Kasumi-1 (cell line): ENCODE measurements at places on chromosomes 11 and 22.

DNA sequence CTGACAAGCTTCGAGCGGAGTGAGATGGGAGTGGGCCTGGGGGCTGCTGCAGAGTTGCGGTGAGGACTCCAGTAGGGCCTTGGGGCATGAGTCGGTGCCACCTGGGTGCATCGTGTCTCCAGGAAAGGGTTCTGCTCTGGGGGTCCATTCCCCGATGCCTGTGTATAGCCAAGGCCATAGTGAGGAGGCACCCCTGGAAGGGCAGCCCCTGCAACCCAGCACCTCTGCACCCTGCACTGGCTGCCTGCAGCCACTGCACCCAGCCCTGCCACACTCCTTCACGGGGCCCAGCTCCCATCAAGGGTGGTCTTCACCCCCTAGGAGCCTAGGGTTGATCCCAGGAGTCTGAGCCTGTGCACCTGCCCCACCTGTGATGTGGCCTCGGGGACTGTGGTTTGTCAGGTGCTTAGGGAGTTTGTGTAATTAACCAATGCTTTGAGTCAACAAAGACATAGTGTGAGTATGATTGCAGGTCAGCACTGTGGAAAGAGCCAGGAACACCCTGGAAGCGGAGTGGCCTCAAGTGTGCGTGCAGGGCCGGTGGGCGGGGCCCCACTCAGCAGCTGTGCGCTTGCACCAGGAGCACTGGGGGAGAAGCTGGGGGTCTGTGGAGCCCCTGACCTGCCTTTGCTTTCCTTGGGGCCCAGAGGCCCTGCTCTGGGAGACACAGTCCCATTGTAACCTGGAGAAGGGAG, 1299.3 kb downstream of the BRD1 start:
- DNase-seq, result no peak

DNA sequence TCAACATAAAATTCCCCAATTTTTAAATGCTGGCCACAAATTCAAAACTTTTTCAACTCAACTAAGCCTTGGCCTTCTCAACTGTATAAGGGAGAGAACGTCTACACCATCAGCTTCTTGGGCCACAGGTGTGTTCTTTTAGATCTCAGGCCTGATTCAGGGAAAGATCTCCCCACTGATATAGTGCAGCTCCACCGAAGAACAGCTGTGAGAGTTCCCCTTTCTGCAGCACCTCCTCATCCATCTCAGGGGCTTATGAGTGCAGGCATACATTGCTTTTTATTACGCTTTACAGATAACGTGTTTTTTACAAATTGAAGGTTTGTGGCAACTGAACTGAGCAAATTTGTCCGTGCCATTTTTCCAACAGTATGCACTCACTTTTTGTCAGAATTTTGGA, 8.0 kb upstream of the CD82 start:
- DNase-seq, result no peak

DNA sequence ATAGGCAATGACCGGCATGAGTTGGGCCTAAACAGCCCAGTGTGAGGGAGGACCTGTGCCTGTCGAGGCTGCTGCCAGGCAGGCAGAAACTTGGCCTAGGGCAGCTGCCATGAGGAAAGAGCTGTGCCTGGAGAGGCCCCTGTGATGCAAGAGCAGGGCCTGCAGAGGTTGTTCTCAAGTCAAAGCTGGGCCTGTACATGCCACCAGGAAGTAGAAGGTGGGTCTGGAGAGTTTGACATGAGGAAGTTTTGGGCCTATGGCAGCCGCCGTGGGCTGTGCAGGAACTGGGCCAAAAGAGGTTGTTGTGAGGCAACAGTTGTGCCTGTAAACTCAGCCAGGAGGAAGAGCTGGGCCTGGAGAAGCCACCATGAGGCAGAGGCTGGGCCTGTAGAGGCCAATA, 43.2 kb downstream of the OR4C45 start:
- peak; percentile 42 for DNase-seq

DNA sequence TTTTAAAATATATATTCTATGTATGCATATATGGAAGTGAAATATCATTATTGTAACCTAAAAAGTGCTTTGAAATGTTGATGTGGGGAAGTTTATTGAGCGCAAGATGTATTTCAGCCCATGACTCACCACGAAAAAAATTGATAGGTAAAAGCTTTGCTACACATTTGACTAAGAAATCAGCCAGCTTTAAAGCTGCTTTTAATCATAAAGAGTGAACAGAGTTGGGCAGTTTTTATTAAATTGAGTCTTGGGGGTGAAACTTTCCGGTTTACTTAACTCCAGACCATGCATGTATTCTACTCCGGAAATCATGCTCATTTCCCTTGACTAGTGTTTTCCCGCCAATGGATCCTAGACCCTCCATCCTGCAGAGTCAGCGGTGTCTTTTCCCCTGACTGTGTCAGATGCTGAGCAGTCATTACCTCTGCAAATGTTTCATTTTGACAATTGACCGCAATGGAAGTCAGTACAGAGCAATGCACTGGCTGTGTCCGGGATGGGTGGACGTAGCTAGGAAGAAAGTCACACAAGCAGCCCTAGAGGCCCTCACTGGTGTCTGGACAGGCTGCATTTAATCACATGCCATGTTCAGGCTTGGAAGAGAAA, 47.2 kb upstream of the MPEG1 start:
- no peak for DNase-seq

DNA sequence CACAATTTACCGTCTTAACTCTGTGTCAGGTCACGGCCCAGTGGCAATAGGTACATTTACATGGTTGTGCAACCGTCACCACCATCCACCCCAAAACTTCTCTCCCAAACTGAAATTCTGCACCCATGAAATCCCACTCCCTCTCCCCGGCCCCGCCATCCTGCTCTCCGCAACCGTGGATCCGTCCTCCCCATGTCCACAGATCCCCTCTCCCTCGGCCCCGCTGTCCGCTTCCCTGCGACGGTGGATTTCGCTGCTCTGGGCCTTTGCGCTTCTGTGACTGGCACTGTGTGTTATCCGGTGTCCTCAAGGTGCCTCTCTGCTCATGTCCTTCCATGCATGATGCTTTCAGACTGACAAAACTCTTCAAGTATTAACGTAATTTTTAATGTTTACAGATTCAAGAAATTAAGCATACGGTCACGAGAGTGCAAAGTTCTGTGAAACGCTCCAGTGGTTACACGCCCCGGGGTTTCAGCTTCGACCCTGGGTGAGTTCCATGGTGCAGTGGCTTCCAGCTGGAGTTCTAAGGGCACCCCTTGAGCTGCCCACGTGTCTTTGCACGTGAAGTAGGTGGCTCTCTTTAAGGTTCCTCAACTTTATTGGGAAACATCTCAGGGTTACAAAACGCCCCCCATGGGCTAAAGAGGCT, 76.4 kb downstream of the KCNQ1 start:
- no peak for DNase-seq

GRCh38 chr11:100949443-100949842, 180.2 kb downstream of the PGR start:
- DNase-seq, result no peak

DNA sequence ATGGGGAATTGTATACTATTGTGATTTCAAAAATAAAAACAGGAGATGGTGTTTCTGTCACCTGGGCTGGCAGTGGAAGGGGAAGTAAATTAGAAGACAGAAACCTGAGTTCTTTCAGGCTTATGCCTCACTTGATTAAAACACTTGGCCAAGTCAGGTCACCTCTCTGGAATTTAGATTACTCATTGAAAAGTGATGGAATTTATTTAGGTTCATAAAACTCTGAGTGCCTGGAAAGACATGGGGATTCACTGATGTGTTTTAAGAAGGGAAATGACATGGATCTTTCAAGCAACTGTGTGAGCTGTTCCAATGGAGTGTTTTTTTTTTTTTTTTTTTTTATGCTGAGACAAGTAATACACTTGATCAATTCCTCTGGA, 400.1 kb downstream of the TMEM135 start:
- no peak for DNase-seq

- peak; percentile 48 for DNase-seq
These were observed 14.7 kb upstream of the XBP1 start for GRCh38 chr22:28815111-28815510.

DNA sequence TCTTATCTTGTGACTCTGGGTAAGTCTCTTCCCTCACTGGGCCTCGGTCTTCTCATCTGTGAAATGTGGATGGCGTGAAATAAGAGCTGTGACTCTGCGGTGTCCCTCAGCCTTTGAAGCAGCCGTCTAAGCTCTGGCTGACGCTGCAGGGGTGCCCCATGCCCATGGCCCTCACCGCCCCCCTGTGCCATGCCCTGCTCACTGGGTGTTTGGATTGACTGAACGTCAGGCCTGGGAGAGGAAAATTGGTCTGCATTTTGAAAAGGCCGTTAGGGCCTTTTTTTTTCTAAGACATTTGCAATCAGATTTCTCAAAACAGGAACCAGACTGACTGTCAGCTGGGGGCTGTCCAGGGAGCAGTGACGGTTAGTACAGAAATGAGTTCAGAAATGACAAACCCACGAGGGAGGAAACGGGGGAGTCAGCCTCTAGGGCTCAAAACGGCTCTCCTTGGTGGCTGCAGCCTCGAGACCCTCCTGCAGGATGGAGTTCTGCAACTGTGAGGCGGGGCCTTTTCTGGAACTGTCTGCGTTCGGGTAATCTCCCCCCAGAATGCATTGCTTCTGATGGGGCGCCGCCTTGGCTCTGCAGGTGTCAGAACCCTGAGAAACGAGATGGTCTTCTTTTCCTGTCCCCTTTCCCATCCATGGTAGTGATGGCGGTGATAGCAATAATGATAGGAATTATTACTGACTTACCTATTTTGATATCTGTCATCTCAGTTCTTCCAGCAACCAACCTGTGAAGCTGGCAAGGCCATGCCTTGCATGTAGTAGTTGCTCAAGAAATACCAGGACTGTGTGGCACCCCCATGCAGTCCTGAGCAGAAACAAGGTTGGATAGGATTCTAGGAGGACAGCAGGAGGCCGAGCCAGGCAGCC, 2.0 kb downstream of the GRK2 start:
- peak; percentile 99 for DNase-seq

DNA sequence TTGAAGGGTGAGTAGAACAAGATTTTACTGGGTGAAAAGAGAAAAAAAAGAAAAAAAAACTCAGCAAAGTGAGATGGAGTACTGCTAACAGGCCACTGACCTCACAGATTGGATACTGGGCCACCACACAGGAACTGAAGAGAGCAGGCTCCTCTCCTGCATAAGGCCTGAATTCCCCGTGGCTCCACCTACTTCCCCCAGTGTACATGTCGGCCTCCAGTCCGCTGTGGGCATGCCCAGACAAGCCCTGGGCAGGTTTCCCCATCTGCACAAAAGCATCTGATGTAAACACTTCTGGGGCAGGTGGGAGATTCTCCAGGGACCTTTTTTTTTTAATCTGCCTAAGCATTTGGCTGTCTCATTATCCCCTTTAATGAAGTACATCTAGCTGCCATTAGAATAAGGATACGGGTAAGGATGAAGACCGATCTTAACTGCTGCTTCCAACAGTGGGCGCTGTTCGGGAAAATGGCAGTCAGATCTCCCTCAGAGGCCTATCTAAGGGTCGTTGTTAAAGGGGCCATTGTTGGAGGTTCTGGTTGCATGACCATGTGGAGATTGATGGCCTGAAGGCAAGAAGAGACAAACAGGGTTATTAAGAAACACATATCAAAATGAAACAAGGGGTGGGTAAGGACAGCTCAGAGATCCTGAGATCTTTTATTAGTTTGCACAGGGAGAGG, 48.5 kb downstream of the MS4A13 start:
- no peak for DNase-seq

- no peak for DNase-seq
These were observed 545.8 kb upstream of the CCDC90B start for GRCh38 chr11:83831929-83832328.

DNA sequence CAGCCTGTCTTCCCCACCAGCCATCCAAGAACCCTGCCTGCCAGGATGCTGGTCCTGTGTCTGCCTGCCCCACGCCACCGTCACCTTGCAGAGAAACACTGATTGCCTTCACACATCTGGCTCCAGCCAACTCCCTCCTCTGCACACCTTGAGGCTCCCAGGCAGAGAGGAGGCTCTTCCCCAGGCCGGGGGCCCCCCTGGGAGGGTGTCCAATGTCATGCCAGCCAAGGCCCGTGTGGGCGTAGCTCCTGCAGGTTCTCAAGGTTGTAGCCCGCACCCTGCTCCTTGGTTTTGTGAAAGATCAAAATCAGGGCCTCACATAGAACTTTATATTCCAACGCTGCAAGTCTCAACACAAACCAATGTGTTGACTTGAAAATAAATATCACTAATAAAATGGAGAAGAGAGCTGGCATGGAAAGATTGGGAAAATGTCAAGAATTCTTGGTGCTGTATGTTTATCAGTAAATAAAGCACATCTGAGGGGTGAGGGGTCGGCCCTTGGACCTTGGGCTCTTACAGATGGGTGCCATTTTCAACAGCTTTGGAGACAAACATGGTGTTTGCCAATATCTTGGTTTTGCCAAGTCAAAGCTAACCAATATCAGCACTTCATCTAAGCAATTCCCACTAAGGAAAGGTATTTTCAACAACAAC, 6.7 kb upstream of the PPARA start:
- no peak for DNase-seq

- DNase-seq, result no peak
These were observed 60.4 kb downstream of the TEAD1 start for GRCh38 chr11:12734625-12735024.
